Epithelial cell of esophagus (primary cell): ENCODE measurements at places on chromosomes 2 and 18.
A peak's percentile ranks its signal among the peaks of the same experiment; 100 is the strongest.

GRCh38 chr2:37781028-37781427, 109.6 kb upstream of the CDC42EP3 start:
- peak; percentile 67 for DNase-seq

- peak; percentile 54 for DNase-seq
Measured at GRCh38 chr2:61179701-61180639, 18.0 kb downstream of the C2orf74 start.

GRCh38 chr2:230129343-230129742, 60.6 kb upstream of the SLC16A14 start:
- no peak for DNase-seq

DNA sequence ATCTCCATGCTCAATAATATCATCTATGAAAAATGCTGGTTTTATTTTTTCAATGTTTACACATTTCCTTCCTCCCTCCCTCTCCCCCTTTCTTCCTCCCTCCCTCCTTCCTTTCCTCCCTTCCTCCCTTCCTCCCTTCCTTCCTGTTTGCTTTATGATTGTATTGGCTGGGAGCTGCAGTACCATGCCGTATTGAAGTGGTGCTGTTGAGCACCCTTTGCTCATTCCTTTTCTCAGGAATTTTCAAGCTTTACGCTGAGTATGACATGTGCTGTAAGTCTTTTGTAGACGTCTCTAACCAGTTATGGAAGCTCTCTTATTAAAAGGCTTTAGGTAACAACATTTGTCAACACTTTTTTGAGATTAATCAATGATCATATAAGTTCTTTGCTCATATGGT, 100.4 kb downstream of the SNTG2 start:
- no peak for DNase-seq

DNA sequence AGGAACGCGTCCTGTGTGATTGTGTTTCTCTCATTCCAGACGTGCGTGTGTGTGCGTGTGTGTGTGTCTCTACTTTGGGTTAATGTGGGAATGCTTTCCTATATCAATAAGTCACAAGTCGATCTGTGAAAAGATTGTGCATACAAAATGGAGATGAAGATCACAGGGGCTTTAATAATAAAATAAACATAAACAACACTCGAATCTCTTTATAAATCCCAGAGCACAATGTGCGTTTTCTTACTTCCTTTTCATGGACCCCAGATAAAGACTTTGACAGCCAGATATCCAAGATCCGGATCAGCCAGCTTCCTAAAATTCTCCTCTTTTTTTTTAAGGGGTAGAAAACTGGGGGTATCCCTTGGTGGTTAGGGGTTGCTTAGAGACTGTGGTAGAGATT, 4.7 kb downstream of the PAX8 start:
- no peak for DNase-seq

- no peak for DNase-seq
Measured at GRCh38 chr2:194380011-194380410, 1277.0 kb upstream of the SLC39A10 start.

DNA sequence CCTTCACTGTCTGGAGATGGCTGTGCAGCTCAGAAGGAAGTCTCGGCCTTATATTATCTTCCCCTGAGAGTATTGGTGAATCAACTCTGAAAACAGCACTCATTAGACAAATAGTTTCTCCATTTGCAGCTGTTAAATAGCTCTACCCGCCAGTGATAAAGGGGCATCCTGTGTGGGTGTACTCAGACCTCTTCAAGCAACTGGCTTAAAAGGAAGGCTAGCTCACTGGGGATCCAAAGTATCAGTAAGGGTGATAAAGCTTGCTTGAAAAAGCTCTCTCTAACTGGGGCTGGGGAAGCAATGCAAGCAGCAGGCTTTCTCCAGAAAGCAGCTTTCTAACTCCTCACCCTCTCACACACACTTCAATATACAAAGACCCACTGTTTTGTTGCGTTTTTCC, 64.9 kb upstream of the PSMD14 start:
- no peak for DNase-seq

DNA sequence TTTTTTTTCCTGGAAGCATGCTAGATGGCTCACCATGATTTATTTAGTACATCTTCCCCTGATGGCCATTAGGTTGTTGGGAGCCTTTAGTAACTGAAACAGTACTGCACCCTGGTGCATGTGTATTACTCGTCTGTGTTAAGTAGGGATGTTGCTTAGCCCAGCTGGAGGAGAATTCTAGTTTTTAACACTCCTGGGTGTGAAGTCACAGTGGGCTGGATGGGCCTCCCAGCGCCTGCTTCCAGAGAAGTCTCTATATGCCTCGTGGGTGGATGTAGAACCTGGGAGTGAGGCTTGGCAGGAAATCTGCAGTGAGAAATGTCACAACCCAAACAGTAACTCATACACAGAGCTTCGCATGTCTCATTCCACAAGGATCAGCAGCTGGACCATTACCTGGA, 28.9 kb upstream of the NT5DC4 start:
- DNase-seq = peak; percentile 71

DNA sequence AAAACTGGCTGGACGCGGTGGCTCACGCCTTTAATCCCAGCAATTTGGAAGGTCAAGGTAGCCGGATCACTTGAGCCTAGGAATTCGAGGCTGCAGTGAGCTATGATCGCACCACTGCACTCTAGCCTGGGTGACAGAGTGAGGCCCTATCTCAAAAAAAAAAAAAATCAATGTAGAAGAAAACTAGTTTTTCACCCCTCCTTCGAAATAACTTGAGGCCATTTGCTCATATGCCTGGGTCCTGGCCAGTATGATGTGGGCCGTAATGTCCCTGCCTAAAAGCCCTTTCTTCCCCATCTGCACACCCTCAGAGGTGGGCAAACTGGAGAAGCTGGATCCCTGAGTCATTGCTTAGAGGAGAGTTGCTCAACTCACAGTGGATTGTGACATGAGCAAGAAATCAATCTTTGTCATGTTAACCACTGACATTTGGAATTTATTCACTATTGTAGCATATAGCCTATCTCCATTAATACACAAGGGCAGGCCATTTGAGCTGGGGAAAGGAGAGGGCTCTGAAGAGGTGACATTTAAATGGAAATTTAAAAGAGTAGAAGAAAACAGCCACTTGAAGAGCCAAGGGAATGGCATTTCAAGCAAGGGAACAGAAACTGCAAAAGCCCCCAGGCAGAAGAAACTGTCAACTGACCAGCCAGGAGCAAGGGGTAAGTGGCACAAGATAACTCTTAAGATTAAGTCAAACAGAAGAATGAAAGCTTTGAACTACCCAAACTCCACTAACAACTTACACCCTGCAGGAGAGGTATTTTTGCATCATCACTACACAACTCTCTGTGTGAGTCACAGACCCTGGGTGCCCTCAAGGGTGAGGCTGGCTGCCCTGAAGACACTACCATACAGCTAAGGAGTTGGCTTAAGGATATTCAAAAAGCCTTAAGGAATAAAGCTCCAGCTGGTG, 7.6 kb upstream of the METTL21A start:
- peak; percentile 96 for DNase-seq

GRCh38 chr2:88160517-88160916, 9.6 kb upstream of the THNSL2 start:
- no peak for DNase-seq

GRCh38 chr2:29267720-29268119, 152.5 kb downstream of the CLIP4 start:
- DNase-seq = no peak

- no peak for DNase-seq
Measured at GRCh38 chr2:149421791-149422190, 91.4 kb downstream of the LYPD6 start.

DNA sequence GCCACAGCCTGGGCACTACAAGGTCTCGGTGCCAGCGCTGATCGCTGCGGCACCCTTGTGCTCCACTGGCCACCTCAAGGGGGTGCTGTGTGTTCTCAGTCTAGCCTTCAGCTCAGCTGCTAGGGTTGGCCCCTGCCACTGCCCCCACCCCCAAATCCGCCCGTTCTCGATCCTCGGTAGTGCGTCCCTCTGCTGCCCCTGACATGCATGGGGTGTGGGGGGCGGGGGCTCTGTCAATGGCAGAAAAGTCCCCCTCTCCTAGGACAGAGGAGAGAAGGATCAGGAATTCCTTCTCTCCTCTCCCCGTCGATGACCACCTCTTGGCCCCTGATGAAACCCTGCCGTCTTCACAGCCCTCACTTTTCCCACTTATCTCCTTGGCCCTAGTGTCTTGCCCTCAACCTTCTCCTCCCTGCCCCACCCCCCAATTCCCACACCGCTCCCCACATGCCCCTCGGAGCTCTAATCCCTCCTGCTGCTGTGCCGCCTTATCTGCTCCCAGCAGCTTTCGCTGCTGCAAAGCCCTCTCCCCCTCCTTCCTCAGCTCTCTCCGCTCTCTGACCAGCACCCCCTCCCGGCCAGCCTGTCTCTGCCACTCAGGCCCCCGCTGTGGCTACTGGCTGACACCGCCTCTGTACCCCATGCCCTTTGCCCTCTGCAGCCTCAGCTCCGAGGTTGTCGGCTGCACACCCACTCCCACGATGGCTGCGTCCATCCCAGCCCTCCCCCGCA, 4.3 kb upstream of the ASIC4 start:
- DNase-seq = peak; percentile 57

DNA sequence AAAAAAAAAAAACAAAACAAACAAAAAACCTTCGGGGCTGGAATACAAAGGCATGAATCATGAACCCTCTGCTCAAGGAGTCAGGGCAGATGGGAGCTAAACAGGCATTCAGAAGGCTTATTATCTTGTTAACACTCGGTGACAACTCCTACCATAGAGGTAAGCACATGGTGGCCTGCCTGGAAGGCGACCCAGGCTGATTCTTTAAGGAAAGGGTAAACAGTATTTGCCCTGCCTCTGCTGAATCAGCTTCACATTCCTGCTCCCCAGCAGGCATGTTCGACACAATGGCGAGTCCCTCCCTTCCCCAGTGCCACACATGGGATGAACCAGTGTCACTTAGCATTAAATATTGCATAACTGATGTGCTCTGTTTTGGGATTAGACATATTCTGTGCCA, 191.9 kb downstream of the ARL4C start:
- peak; percentile 76 for DNase-seq

DNA sequence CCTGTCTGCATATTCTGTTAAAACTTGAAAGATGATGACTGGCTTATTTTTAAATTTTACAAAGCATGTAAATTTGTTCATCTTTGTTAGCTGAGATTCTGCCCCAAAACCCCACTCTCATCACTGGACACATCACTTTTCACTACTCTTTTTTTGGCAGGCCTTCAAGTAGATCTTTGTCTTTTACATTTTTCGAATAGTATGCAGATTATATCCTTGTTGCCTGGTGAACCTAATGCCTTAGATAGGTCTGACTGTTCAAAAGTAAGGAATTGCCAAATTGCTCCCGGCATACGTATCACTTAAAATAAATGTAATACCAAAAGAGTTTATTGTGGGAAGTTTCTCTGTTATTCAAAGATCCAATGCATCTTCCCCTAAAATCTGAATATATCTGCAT, 303.3 kb downstream of the XIRP2 start:
- DNase-seq = no peak

- peak; percentile 68 for DNase-seq
Measured at GRCh38 chr2:38465789-38466127, 88.7 kb upstream of the ATL2 start.

DNA sequence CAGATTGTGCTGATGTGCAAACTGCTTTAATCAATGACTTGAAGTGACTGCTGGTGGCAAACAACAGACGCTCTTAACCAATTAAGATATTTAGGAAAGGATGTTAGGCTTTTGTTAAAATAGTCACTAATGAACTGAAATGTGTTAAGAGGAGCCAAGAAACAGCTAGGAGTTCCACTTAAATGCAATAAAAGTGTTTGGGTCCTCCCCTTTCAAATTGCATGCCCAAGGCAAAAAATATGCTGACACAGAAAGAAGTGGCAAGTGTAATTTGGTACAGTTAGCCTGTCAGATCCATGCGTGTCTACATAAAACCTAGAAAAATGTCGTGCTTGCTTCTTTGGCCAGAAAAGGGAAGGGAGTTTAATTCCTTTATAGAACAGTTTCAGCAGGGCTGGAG, 61.9 kb downstream of the XRCC5 start:
- no peak for DNase-seq

- DNase-seq = no peak
Measured at GRCh38 chr2:37784759-37785149, 113.3 kb upstream of the CDC42EP3 start.

GRCh38 chr18:58766946-58767345, 95.7 kb downstream of the MALT1 start:
- no peak for DNase-seq

GRCh38 chr18:39840406-39840805, 2114.6 kb upstream of the PIK3C3 start:
- peak; percentile 26 for DNase-seq

GRCh38 chr2:209113026-209113425, 310.8 kb upstream of the MAP2 start:
- no peak for DNase-seq

DNA sequence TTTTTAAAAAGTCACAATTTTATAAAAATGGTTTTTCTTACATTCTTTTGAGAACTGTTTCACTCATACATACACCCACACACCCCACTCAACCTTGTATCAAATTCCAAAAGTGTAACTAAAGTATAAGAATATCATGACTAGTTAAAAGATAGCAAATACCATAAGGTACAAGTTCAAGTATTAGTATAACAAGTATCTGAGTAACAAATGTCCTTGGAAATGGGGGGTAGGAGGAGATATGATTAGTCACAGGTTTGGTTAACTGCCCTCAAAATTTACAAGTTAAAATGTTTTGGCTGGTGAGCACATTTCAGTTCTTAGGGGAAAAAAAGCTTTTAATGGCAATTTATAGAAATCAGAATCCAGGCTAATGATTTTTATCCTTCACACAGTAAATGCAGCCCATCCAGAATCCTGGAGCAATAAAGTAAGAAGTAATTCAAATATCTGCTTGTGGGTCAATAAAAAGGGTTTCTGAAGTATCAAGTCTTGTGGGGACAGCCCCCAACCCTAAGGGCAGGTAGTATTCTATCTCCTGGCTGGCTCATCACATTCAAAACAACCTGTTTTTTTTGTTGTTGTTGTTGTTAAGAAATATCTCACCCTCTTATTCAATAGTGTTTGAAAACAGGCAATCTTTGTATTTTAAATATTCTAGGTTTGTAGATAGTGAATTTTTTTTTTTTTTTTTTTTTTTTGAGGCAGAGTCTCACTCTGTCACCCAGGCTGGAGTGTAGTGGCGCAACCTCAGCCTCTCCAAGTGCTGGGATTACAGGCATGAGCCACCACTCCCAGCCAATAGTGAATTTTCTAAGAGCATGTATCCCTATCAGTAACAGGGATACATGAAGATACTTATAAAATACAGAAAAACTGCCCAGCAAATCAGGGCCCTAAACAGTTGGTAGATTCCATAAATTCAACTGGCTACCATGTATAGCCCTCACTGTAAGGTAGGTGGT, 14.5 kb downstream of the IAH1 start:
- DNase-seq = no peak

GRCh38 chr2:103525756-103526155, 763.9 kb downstream of the TMEM182 start:
- DNase-seq = peak; percentile 1

- no peak for DNase-seq
Measured at GRCh38 chr2:96344011-96344410, 8.4 kb downstream of the NCAPH start.

DNA sequence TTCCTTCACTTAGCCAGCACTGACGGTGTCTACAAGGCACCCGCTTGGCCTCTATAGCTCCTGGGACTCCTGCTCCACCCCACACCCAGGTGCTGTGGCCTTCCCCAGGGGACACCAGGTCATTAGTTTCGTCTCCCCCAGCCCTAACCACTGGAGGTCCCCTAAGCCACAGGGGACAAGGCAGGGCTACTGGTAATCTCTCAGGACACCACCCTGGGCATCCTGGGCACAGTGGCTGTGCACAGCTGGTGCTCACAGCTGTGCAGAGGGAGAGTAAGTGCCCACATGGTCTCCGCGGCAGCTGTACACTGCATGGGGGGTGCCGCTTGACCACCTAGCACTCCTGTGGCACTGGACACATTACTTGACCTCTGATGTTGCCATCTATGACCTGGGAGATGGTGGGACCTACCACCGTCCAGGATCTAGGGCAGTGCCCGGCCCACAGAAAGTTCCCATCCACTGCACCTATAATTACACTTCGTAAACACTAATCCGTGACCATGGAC, 134.0 kb downstream of the HDAC4 start:
- DNase-seq = no peak
